ENCODE measurements at places on chromosomes 12 and 14.

GRCh38 chr12:30450872-30451271 lies 244.8 kb downstream of the IPO8 start:
- DNase-seq, result no peak

- no peak for DNase-seq
Observed at GRCh38 chr12:79532907-79533288, 157.9 kb downstream of the PAWR start.

GRCh38 chr12:38903596-38903995 lies 1.8 kb downstream of the CPNE8 start:
- no peak for DNase-seq

GRCh38 chr14:49977126-49977841 lies 84.4 kb downstream of the ARF6 start:
- DNase-seq, result no peak

- no peak for DNase-seq
Observed at GRCh38 chr12:71009430-71010142, 89.0 kb upstream of the PTPRR start.

GRCh38 chr14:31428011-31428410 lies 7.7 kb upstream of the HEATR5A start:
- no peak for DNase-seq

DNA sequence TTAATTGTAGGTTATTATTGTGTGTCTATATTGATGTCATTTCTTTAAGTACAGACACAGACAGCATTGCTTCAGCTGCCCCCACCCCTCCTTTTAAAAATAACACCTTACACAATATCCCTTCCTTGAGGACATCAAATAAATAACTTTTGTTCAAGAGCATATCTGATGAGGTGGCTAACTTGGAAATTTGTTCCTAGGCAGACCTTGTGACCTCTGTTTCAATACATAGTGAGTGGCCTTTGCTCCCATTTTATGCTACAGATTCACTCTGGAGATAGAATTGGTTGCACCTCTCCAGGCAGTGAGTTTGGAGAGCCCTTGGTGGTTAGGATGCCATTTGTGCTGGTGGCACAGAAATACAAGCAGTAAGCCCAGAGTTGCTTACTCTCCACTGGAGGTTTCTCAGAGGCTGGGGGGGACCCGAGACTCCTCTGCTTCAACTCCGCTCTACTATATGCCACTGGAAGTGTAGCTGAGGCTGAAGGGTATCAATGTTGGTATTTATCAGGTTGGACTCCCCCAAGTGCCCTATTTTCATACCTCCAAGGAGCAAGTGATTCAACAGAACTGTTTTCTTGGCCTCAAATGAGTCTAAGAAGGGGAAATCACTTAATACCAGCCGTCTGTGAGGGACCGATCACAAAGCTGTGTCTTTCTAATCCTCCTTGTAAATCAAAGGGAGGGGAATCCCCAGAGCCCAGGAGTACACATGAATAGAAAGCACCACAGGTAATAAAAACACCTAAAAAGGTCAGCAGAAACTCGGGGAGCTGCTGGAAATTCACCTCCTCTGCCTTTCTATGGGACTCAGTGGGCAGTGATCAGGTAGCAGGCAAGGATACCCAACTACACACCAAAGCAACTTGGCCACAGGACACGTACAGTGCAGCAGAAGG lies 463.1 kb downstream of the RAD51B start:
- DNase-seq, result no peak

- DNase-seq, result no peak
Observed at GRCh38 chr14:102586420-102587104, 5.9 kb upstream of the RCOR1 start.

- no peak for DNase-seq
Observed at GRCh38 chr12:78121969-78122610, 291.4 kb downstream of the NAV3 start.

DNA sequence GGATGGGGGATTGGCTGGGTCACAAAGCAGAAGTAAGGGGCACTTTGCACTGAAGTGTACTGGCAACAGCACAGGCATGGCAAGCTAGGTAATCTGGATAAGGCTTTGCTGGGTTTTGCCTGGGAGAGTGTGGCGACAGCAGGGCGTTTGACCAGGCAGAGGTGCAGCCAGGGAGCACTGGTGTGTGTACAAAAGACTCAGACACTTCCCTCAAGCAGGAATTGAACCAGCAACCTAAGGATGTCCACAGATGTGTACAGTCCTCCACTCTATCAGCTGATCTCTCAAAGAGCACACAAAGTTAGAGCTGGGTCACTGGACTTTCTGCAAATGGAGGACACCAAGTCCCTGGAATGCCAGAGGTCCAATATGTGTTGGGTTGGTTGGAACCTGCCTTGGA lies 15.4 kb upstream of the RNASE4 start:
- DNase-seq, result no peak

GRCh38 chr12:124453419-124454351 lies 113.7 kb downstream of the NCOR2 start:
- peak; percentile 66 for DNase-seq

DNA sequence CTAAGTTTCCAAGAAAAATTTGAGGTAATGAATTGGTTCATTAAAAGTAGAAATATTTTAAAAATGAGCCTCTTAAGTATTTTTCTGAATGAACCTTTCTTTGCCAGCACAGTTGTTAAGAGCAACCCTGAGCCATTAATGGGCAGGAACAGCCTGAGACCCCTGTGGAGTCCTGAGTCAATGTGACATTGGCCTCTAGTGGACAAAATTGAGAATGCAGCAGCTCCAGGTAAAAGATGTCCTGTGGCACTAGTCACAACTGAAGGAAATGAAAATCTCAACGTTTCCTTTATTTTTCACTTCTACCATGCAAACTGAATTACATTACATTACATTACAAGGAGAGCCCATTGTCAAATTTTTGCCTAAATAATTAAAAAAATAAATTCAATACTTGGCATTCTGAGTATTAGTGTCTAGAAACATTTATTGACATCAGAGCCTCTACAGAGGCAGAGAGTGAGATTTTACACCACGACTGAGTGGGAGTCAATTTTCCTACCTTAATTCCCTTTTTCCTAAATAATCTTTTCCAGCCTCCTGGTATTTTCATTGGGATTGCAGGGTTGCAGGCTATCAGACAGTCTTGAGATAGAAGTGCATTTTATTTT lies 135.7 kb downstream of the PPM1H start:
- peak; percentile 9 for DNase-seq

DNA sequence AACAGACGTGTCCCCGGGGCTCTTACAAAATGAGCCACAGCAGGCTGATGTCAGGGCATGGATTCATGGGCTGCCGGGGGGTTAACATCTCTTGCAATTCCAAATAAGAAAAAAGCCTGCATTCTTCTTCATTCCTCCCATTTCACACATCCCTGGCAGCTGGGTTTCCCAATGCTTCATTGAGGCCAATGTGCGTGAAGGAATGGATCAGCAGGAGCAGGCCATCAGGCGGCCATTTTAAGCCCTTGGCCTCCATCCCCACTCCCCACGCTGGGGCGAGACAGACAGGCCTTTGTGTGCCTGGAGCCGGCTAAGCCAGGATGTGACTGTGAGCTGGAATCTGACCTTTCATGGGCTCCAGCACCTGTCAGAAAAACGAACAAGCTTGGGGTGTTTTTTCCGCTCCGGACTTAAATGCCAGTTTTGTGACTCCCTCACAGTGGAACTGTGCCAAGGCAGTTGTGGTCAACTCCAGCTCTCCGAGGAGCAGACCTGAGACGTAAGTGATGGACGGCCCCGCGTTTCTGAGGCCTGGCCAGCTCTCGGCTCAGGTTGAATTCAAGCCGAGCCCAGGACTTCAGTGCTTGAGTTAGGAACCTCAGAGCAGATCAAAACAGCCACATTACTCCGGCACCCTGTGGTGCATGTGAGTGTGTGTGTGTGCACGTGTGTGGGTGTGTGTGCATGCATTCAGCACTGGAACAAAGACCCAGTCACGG lies 133.1 kb downstream of the TMEM30B start:
- DNase-seq, result no peak

- DNase-seq, result no peak
Observed at GRCh38 chr14:33040372-33041140, 101.9 kb downstream of the NPAS3 start.

DNA sequence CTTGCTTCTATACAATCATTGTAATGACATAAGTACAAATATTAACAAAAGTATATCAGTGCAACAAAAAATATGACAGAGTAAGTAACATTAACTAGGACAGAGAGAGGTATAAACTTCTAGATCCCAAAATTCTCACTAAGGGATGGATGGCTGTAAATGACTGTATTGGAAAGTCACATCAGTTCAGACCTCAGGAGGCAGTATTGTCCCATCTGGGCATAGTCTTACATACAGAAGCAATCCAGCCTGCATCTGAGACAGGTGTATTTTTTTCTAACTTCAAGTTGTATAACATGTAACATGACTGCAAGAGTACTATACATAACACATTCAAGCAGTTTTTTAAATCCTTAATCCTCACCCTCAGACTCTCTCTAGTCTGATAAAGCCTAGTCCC lies 99.0 kb downstream of the GARIN6 start:
- no peak for DNase-seq

- DNase-seq, result no peak
Observed at GRCh38 chr14:104206281-104206904, 68.0 kb downstream of the KIF26A start.

DNA sequence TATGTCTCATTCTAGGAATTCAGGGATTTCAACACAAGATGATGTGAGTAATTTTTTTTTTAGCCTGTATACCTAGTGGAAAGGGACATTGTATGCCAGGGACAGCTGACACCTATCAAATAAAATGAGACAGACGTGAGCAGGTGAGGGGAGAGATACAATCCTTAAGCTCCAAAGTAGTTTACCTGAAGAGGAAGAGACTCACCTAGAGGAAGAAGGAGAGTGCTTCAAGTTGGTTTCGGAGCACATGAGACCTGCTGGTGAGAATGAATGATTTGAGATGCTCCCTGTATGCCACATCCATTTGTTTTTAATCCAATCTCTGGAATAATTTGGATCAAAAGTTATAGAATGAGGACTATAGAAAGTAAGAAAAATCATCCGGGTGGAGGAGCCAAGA lies 915.4 kb upstream of the FBXO33 start:
- DNase-seq, result no peak

DNA sequence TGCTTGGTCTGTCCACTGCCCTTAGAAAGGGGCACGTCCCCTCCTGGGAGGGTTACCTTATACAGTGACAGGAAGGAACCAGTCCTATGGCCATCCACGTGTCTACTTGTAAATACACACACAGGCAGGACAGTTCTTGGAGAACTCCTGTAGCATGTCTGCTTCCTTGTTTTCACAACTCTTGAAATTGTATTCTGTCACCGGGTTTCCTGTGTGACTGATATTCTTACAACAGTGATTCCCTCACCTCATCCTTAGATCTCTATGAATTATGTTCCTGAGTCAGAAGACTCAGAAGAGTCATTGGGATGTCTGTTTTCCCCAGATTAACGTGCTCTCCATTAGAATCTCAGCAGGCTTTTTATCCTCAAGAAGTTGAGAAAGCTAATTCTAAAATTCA lies 44.1 kb upstream of the DYNC1H1 start:
- no peak for DNase-seq

DNA sequence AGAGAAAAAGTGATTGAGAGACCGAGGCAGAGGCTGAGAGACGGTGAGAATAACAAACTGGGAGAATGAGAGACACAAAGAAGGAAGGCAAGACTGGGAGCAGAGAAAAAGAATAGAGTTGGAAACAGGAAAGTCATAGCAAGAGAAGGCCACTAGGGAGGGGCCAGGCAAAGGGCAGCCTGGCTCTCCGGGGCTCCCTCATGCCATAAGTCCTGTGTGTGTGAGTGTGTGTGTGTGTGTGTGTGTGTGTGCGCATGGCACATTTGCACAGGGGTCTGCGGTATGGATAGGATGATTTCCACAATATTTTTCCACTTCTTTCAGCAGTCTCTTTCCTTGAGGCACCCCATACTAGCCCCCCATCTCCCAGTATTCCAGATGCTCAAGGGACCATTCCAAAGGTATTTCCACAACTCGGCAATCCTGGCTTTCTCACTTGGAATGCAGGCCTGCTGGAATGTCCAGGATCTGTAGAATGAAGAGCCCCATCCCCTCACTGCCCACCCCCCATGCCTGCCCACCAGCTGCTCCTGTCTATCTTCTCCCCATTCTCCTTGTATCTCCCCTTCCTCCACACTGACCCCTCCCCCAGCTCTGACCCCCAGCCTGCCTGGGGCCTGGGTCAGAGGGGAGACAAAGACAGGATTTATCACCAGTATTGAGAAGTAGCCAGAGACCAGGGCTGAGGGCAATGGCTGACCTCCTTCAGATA lies 9.0 kb downstream of the GPR84 start:
- DNase-seq, result no peak

GRCh38 chr14:82872494-82872893 lies 1338.8 kb upstream of the SEL1L start:
- no peak for DNase-seq

- DNase-seq, result no peak
Observed at GRCh38 chr14:57575482-57575881, 81.8 kb upstream of the CCDC198 start.

DNA sequence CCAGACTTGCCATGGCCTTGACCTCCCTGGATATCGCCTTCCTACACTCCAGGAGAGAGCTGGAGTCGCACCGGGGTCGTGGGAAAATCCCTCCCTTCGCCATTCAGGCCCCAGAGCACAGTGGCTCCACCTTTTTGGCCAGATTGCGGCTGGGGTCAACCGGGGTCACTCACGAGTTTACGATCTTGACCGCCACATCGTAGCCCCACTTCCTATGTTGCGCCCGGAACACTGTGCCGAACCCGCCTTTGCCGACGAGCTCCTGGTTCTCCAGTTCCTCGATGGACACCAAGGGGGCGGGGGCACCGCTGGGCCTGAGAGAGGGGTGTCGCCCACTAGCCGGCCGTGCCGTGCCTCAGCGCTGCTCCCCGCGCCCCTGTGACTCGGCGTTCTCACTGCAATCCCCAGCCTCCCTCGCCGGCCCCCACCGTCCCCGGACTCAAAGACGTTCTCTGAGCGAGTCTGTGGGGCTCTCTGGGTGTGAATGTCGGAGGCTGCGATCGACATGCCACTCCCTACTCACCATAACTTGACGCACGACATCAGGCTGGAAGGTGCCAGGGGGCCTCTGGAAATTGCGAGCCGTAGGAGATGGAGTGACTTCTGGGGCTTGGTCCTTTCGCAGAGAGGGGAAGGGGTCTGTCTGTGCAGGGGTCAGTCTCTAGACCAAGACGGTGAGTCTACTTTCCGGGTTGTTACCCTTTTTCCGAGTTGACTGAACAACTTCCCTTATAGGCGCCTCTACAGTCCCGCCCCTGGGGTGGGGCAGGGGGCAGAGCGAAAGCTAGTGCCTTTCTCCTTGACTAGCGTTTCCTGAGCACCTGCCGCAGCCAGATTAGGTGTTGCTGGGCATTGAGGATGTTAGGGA lies at the start of gene RIPK3:
RIPK3 (minus strand) TSS at position 708 of the 868 bp plus-strand sequence; CDS start at position 543, 165 bp downstream.
- DNase-seq, result peak; percentile 54

- DNase-seq, result no peak
Observed at GRCh38 chr12:93165384-93165932, 212.3 kb upstream of the NUDT4 start.

GRCh38 chr12:112665958-112666357 lies 125.6 kb upstream of the RPH3A start:
- no peak for DNase-seq

- no peak for DNase-seq
Observed at GRCh38 chr14:51636109-51636508, 15.6 kb upstream of the FRMD6 start.

GRCh38 chr12:45276154-45276755 lies 60.4 kb downstream of the ANO6 start:
- DNase-seq, result no peak

GRCh38 chr14:34912182-34912581 lies 37.0 kb upstream of the BAZ1A start:
- no peak for DNase-seq

- DNase-seq, result no peak
Observed at GRCh38 chr14:103538291-103539055, 9.5 kb downstream of the TRMT61A start.
